ENCODE measurements at places on chromosomes 11 and 22.
A peak's percentile ranks its signal among the peaks of the same experiment; 100 is the strongest.

GRCh38 chr11:6941970-6942369 lies 15.7 kb downstream of the ZNF215 start:
- no peak for DNase-seq

DNA sequence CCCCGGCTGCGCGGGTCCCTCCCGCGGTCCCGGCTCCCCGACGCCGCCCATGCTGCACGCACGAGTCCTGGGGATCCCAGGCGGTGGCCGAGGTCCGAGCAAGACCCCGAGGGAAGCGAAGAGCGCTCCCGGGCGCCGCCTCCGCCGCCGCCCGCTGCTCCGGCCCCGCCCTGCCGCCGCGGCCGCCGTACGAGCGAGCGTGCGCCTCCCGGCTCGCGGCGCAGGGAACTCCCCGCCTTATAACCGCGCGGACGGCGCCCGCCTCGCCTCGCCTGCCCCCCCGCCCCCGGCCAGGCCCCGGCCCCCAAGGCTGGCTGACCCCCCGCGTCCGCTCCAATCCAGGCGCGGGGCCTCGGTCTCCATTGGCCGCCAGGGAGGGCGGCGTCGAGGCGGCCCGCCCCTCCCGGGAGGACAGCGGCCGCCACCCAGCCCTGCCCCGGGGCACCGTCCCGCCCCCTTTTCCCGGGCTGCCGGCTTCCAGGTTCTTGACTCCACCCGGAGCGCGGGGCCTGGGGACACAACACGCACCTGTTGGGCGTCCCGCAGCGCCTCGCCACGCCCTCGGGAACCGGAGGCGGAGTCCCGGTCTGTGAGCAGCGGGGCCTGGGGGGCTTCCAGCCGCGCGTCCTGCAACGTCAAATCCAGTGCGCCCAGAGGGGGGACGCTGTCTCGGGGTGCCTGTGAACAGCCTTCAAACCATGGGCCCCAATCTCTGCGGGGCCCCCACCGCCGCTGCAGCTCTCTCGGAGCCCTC lies at the start of gene FADS3:
Gene FADS3 (minus strand): TSS at position 215 of the 754 bp plus-strand sequence. CDS start 164 bp downstream, at position 51.
- DNase-seq, result peak; percentile 87

DNA sequence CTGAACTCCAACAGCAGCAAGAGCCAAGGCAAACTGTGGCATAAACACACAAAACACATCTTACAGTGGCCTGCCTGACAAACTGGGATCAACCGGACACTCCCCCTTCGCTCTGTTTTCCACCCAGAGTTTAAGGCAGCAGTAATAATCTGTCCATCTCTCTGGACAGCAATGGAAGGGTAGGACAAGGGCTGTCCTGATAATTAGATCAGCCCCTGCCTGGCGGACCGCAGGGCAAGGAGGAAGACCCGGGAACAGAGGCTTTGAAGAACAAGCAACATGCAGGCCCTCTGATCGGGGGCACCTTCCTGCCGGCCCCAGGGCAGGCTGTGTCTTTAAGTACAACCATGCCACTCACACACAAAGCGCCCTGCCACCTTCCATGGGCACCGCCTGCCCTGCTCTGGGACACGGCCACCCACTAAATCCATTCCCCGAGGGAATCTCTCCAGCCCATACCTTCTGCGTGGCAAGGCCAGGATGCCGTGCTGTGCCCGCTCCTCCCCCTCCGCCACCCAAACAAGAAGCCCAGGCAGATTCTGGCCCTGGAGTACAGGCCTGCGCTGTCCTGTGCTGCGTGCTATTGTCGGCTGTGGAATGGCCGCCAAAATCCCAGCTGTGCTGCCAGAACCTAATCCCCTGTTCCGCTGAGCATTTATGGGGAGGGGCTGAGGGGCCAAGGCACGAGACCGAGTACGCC lies 38.8 kb downstream of the NUMA1 start:
- peak; percentile 64 for DNase-seq

GRCh38 chr11:7004482-7004881 lies 15.7 kb downstream of the ZNF214 start:
- no peak for DNase-seq

DNA sequence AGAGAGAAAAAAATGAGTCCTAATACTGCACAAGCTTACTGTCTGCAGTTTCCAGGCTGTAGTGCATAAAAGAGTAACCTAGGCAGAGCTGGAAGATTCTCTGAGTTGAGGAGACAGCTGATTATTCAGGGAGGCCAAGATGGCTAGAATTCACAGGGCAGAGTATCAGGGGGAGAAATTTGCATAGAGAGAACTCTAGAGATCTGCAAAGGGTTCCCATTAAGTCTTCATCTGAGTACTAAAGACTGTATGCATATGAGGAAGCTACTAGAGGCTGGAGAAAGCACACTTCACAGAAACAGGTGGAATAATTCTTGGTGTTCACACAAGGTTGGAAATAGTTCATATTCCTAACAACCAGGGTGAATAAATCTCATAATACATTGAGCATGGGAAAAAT lies 66.6 kb upstream of the RRAS2 start:
- no peak for DNase-seq
